ENCODE measurements at places on chromosomes 3 and 15.

- DNase-seq = no peak
These were observed 296.0 kb upstream of the ICE2 start for GRCh38 chr15:60774829-60775463.

DNA sequence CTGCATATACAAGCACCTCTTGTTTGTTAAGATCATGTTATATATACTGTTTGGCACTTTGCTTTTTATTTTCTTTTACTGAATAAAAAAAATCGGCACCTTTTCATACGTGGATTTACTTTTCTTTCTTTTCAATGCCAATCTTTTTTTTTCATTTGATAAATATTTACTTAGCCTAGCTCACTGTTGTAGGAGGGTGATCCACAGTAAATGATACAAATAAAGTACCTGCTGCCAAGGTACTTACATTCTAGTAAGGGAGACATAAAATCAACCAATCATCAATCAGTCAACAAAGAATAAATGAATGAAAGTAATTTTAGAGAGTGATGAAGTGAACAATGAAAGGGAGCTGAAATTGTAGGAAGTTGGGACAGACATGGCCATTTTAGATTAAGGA is 18.3 kb downstream of the GNB5 start:
- no peak for DNase-seq

GRCh38 chr15:34335176-34336032 is 2.2 kb downstream of the SLC12A6 start:
- DNase-seq = no peak

DNA sequence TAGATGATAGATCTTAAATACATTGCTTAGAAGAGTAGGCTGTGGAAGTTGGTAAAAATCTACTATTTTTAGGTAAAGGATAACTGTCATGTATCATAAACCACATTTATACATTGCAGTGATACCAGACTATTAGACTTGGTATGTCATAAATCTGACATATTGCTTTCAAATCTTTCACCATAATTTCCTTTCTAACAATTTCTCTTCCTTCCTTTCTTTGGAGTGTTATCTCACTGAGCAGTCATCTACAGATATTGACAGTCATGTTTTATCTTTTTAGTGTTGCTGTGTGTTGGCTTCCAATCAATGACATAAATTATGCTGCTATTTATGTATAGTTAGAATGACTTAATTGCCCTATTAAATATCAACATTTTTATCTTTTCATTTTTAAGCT is 588.7 kb downstream of the TUSC7 start:
- no peak for DNase-seq
